NCI-H2081 treated with DMSO at 0.1 percent for 48 hours (cell line): ENCODE measurements at places on chromosomes 7 and 10.

DNA sequence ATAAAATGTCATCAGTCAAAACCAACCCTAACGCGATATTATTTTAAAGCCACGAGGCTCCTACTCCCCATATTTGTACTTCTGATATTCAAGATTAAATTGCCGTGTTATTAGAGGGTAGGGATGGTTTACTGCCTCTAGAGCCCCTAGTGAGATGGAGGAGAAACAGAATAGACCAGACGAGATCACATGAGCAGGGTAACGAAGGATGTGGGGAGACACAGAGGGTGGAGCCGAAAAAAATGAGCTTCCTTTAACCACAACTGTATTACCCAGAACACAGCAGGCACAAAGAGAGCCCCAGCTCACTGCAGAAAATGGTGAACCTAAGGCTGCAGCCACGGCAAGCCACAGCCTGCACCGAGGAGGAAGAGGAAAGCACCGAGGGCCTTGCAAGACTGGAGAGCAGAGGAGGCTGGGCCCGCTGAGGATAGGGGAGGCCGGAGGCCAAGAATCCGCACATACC, 14.3 kb downstream of the ZC3HAV1 start:
- no peak for DNase-seq

DNA sequence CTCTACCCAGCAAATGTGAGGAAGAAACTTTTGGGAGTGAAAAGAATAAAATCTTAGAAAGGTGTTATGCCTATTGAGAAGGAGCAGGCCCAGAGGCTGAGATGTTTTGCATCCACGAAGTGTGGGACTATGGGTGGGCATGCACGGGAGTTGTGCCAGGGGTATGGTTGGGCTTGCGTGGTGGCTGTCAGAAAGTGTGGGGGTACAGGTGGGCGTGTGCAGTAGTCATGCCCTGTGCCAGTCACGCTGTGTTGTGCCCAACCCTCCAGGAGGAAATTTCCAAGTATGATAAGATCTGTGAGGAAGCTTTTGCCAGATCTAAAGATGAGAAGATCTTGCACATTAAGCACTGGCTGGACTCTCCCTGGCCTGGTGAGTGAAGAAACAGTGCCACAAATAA, 52.9 kb upstream of the ZMIZ2 start:
- no peak for DNase-seq

DNA sequence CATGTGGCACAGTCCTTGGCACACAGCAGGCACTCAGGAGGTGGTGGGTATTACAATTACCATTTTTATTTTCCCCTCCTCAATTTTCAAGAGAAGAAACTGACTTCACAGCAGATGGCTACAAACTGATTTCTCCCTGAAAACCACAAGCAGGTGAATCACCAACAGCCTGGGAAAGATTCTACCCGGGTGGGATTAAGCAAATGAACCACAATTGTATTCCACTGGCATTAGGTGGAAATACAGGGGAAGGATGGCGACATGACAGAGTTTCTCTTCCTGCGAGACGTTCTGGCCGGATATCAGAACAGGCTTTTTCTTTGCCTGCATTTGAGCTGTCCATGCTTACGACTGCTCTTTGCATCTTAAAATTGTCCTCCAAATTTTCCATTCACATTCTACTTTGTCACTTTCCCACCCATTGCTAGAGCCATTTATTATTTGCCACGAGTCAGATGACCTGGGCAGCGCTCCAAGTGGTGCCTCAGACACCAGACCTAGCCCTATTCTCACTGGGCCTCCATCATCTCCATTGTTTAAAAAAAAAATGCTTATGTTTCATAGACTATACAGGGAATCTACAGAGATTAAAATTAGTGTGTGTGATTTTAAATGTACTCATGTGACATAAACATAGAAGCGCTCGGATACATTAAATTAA, 4.6 kb downstream of the DENND11 start:
- no peak for DNase-seq

GRCh38 chr10:44981172-44982113, 2.8 kb upstream of the DEPP1 start:
- no peak for DNase-seq

DNA sequence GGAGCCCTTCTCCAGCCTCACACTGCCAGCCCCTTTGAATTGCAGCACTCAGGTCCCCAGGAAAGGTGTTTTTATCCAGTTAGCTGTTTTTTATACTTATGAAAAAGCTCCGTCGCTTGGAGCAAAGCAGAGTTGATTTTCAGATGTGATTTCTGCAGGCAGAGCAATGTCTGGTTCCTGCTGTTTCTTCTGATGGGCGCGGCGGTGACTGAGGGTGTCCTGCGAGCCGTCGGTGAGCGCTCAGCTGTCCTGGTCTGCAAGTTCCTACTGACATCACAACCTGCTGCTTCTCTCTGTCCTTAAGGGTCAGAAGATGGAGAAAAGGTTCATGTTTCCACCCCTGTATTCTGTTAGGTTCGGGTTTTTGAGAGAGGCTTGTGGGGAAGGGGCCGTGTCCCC, 109.6 kb upstream of the FAM20C start:
- DNase-seq = no peak

DNA sequence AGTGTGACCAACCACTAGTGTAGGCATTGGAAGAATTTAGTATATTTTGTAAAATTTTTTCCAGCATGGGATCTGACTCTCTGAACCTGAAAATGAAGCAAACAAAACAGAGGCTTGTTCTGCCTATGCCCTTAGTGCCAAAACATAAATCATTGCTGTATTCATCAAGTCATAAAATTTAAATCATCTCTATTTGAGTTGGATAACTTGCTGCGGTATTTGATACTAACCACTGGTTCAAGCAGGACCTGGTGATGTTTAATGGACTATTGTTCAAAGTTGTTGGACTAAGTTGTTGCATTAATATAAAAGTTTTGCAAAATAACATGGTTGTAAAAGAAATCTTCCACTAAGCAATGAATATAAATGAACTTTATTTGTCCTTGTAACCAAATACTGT, 19.8 kb upstream of the RPA3 start:
- no peak for DNase-seq

DNA sequence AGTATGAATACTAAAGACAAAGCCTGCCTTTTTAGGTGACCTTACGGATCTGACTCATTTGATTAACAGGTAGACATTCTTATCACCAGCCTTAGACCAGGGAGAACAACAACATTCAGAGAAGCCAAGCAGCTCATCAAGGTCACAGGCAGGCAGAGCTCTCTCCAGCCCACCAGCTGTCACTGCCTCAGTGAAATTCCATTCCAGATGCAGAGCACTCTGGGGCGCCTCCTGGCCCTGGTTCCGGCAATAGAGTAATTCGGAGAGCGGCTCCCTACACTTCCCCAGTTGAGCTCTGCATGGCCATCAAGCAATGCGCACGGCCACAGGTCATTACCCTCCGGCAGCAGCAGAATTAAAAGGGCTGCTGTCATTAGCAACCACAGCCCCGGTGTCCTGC, 164.7 kb downstream of the TCERG1L start:
- no peak for DNase-seq

- DNase-seq = peak; percentile 93
These were observed 76.3 kb upstream of the TMEM248 start for GRCh38 chr7:66844552-66845378.

DNA sequence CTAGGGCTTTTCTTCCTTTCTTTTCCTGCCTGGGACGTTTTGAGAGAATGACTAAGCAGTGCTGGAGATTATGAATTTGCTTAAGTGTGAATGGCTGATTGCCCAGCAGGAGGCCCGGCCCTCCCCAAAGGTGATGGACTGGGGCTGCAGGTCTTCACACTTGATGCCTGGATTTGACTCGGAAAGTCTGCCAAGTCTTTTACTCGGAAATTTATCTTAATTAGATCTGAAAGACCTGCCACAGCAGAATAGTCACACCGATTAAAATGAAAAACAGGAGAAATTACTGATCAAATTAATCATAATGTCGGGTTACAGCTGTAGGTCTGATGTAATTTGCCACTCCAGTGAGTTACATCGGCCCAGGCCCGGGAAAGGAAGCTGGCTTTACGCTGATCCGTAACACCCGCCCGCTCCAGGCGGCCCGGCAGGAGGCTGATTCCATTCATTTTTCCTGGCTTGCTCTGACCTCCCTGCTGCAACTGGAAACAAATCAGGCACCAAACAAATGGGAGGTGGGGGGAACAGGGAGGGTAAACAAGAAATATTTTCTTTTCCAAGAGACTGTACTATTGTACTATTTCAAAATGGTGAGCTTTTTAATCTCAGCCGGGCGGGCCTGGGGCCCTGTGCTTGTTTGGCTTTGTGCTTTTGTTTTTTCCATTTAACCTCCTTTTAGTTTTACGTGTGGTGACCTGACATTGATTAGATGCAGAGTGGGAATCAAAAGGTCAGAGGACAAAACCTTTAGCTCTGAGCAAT, 212.4 kb upstream of the YAE1 start:
- DNase-seq = peak; percentile 83

GRCh38 chr10:22958338-22958737, 30.5 kb downstream of the ARMC3 start:
- no peak for DNase-seq

- DNase-seq = no peak
These were observed 54.2 kb downstream of the TACR2 start for GRCh38 chr10:69362471-69362954.

DNA sequence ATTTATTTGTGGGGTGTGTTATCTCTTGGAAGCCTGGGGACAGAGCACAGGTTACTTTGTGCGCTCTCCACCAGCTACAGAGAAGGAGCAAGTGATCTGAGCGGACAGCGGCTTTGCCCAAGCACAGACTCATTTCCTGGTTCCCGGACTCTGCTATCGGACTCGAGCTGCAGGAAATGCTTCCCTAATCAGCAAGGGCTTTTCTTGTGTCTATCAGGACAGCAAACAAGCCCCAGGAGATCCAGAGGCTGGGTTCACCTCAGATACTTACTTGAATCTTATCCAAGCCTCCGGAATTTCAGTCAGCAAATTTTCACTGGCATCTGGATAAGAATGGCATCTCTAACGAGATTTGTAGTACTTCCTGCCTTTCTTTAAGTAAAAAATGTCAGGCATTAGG, 27.8 kb downstream of the MRC1 start:
- DNase-seq = no peak

DNA sequence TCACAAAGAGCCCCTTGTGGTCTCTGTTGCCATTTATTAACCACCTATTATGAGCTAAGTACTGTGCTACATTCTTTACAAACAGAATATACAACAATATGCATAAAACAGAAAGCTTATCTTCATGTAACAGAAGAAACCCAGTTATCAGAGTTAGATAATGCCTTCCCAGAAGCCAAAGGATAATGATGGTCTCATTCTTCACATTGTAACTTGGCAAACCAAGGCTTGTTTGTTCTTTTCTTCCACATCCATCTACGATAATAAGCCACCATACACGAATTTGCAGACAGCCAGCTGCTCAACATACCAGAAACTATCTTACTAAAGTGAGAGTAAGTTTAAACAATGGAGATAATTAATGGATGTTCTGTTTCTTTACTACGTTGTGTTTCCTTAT, 127.6 kb downstream of the NEBL start:
- DNase-seq = no peak

DNA sequence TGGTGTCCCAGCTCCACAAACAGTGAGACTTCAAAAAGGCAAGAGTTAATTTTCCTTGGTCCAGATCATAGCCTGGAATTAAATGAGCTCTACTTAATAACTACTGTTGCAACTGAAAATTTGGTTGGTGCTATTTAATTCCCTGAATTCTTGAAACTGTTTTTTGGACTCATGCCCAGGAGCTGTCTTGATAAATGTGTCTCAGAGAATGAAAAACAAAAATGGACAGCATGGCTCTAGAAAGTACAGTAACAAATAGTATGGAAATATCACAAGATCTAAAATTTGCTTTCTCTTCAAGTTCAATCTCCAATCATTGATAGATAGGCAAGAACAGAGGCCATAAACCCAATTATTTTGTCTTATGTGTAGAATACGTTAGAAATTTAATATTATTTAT, 42.5 kb downstream of the CCDC71L start:
- no peak for DNase-seq

DNA sequence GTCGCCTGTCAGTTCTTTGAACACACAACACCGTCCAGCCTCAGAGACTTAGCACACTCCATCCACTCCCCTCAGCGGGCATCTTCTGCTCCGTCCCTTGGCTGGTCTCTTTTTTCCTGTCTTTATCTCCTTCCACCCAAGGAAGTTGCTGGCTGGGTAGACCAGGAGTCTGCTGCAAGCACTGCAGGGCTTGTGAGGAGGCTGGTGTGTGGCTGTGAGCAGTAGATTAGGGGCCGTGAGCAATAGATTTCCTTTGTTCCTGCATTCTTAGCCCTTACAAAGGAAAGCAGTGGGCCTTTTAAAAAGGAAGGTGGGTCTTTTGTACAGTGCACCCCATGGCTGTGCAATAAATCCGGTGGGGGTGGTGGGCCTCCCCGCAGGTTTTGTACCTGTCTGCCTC, 100.3 kb upstream of the BTBD16 start:
- no peak for DNase-seq

- DNase-seq = no peak
These were observed 62.2 kb downstream of the ST7 start for GRCh38 chr7:117015258-117016184.

DNA sequence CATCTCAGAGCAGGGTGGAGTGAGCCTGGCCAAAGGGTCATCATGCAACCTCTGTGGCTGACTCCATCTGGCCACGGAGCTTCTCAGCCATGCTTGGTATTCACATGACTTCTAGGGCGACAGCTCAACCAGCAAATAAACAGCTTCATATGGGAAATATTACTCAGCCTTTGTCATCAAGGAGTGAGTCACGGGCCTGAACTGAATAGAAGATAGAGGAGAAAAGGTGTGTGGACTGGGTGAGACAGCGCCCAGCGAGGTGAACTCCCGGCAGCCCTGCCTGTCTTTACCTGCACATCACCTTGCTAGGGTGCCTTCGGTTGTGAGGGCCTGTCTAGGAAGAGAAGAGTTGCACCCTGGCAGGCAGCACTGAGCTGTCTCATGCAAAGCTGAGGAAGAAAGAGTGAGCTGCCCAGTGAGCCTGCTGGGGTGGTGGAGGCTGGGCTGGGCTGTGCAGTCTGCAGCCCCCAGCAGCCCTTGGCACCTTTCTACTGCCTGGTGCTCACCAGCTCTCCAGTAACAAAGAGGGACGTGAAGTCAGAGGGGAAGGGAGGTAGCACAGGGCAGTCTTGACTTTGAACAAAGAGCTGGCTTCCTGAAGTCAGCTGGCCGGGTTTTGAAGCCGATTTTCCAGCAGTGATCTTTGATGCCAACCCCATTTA, 114.2 kb downstream of the EGFR start:
- no peak for DNase-seq

DNA sequence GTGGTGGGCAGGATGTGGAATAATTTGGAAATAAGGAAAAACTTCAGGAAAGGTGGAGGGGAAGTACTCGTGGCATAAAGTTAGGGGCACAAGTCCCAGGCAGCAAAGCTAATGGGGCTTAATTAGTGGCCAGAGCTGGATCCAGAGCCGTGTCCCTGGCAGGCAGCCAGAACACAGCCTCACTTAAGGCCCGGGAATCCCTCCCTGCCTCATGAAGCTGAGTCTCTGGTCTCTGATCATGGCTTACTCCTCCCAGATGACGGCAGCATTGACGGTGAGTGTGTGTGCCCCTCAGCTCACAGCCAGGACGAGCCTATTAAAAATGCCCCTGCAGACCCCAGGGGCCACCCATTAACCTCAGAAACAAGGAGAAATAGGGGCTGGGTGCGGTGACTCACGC, 48.2 kb upstream of the NPTX2 start:
- no peak for DNase-seq

GRCh38 chr7:159128767-159129166, 15.9 kb downstream of the VIPR2 start:
- no peak for DNase-seq
